ENCODE measurements at places on chromosomes 5 and 9.

DNA sequence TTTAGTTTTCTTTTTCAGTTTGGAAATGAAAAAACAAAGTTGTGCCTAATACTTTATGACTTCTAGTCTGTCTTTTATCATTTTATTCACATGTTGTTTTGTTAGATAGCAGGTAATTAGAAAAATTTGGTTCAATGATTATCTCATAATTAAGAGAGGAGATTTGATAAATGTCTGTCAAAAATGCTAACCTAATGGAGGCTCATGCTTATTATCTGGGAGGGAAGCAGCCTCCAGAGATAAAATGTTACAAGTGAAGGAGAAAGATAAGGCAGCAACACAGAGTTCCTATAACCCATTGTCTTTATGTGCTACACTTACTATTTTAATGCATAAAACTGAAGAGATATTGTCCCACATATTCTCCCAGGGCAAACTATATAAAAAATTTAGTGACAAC lies 53.5 kb downstream of the SLC27A6 start:
- DNase-seq = no peak

DNA sequence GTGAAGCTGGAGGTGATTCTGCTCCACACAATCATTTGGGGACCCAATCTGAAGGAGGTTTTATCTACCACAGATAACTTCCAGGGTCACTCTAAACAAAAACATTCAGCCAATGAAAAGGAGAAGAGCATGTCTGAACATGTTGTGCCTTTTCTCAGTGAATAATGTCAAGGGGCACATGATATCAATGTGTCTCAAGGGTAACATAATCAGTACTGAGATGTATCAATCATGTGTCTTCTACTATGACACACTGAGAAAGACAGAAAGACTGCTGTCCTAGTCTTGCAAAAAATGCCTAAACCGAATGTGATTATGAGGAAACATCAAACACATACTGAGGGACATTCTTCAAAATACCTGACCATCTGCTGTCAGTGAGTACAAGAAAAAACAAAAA lies 25.4 kb upstream of the RASA1 start:
- DNase-seq = no peak

DNA sequence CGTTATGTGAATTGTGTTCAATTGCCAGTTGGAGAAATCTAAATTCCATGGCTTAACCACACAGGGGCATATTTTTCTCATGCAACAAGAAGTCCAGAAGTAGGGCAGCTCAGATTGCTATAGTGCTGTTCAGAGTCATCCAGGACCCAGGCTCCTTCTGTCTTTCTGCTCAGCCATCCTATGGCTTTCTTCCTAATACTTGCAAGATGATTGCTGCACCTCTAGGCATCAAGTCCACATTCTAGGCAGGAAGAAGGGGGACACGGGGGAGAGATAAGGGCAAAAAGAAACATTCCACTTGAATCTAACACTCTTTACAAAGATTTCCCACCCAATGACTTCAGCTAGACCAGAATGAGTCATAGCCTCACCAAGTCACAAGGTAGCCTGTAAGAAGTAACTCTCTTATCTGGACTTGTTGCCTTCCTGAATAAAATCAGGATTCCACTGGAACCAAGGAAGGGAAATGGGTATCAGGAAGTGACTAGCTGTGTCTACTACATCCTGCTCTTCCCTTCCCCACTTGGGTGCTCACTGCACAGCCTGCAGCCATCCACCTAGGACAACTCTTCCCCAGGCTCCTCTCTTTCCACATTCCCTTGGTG lies 5.3 kb downstream of the ERAP2 start:
- DNase-seq = no peak

- peak; percentile 65 for DNase-seq
These were observed 1075.4 kb upstream of the C9orf72 start for GRCh38 chr9:28648723-28649122.

DNA sequence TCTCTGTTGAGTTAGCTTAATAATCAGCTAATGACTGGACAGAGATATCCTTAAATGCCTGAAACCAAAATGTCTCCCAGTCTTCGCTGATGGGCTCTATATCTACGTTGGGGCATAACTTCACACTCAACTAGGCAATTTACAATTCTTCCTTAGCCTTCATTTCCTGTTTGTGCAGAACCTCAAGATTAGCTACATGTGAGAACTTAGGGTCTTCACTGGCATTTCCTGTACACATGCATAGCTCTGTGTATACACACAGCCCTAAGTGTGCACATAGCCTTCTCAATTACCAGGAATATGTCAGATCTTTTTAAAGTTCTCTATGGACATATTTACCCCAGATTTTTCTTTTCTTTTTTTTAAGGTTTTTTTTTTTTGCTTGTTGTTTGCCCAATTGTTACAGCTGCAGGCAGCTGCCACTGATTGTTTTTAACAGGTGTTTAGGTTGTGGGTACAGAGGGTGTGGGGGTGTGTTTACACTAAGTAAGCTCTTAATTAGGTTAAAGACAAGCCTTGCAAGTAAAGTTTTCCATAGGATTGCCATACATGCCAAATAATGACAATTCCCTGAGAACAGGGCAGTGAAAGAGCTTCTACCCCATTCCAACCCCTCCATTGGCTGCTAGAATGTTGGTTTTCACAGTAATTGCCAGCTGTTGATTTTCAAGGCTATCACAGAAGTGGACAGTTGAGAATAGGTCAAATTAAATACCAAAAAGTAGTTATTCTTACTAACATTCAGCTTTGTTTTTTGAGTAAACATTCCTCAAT lies 441.0 kb downstream of the TLE4 start:
- no peak for DNase-seq

GRCh38 chr9:75197561-75197960 lies 109.2 kb downstream of the OSTF1 start:
- DNase-seq = peak; percentile 59

DNA sequence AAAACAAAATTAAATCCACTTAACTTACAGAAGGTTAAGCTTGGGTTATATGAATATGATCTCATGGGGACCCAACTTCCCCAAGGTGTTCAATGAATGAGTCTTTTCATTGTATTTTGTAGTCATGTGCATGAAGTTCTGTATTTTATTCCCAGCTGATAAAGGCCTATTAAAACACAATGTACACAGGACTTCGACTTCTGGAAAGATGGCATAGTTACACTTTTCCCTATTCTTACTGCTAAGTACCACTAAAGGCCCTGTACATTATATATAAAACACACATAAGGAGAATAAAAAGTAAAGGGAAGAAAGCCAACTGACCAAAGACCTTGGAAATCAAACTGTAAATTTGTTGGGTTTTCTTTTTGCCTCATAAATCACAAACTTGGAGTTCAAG lies 222.4 kb downstream of the SAXO1 start:
- DNase-seq = no peak

DNA sequence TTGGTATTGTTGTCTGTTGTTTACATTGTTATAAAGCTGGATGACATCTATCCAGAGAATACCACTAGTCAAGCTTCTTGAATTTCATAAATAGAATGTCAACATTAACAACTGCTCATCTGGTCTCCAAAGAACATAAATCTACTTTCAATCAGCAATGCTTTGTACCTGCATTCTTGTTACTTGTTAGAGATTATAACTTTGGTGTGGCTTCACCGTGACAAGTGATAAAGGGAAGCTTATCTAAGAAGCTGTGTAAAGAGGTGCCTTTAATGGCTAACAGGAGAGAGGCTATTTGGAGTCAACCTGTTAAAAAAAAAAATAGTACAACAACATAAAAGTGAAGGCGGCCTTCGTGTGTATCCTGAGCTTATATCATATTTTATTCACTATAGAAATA lies 41.8 kb downstream of the MUSK start:
- no peak for DNase-seq

DNA sequence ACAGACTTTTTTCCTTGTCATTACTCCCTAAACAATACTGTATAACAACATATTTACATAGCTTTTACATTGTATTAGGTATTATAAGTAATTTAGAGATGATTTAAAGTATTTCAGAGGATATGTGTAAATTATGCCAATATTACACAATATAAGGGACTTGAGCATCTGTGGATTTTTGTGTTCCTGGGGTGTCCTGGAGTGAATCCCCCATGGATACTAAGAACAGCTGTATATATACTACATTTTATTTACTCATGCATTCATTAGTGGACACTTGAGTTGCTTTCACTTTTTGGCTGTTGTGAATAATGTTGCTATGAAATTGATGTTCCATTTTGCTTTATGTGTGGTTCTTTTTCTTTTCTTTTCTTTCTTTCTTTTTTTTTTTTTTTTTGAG lies 348.8 kb downstream of the SH3GL2 start:
- no peak for DNase-seq

- no peak for DNase-seq
These were observed 97.3 kb upstream of the SPATA31C2 start for GRCh38 chr9:88235615-88236014.

GRCh38 chr9:127846443-127847177 lies 7.8 kb downstream of the ENG start:
- DNase-seq = no peak

DNA sequence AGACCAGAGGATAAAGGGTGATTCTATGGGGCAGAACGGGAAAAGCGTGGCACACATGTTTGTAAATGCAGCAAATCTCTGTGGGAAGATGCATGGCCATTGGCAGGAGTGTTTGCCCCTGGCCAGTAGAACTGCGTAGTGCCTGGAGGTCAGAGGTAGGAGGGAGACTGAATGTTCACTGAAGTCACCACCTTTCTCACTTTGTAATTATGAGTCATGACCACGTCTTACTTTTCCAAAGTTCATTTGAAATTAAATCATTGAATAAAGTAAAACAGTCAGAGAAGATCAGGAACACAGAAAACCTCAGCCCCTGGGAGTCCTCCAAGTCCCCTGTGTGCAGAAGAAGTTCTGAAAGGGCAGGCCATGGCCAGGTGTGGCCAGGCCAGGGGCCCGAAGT lies 4.6 kb downstream of the PTGES start:
- no peak for DNase-seq

GRCh38 chr9:127185181-127185580 lies 62.7 kb upstream of the ANGPTL2 start:
- DNase-seq = no peak

DNA sequence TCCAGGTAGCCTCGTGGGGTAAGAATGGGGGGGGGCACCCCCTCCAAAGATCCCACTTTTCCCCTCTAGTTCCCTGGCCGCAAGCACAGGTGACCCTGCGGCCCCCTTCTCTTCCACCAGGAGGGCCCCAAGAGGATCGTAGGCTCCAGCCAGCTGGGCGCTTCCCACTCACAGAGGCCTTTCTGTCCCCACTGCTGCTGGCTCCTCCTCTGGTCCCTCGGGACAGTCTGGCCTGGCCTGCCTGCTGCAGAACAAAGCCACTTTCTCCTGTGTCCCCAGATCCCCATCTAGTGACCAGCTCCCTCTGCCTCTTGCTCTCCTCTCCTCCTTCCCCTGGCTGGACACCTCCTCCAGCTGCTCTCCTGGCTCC lies 534 bp upstream of the SAPCD2 start:
- peak; percentile 83 for DNase-seq

DNA sequence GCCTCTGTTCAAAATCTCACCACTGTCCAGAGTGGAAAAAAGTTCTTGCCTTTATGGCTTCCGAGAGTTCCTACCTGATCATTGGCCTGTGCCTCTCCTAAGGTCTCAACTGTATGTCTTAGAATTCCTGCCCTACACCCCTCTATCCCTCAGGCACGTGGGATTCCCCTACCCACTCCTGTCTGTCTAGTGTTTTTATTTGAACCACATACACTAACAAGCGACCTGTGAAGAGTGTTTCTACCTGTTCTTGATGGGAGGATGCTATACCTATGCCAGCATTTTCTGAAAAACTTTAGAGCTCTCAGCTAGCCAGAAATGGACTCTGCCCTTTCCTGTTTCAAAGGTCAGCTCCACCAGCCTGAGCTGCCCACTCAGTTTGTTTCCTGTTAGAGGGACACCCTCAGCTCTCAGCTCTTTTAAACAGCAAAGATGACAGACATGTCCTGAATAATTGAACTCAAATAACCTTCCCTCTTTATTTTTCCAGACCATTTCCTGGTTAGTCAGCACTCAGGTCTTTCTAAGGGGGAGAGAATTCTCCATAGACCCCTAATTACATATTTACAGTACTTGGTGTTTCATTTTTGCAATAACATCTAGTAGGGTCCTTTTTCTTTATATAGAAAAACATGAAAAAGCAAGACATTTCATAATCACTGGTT lies 214.8 kb downstream of the AOPEP start:
- peak; percentile 50 for DNase-seq

DNA sequence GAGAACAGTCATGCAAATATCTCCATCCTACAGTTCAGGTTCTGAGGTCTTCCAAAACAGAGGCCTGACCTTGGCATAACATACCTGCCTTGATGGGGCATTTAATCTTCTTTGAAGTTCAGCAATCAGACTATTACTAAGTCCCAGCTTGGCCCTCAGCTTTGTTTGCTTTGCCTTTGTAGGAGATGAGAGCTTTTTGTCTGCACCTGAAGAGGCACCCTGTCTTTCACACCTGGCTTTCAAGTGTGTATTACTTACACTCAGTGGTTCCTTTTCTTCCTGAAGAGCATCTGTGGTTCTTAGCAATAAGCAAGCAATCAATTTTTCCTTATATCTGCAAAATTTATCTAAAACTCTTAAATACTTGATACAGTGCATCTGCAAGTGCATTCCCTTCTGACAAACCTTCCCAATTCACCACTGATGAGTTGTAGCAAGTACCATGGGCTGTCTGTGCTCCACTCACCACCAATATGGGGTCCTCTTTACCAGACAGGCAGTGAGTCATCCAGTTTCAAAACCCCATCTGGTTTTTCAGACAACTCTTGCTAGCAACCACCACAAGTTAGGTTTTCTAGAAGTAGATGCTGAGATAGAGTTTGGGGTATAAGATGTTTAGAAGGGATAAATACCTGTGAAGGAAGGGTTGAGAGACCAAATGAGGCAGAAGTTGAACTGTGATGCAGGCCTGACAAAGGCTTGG lies 100.2 kb downstream of the HINT1 start:
- no peak for DNase-seq

- DNase-seq = peak; percentile 65
These were observed 1.6 kb downstream of the CCNJL start for GRCh38 chr5:160310552-160311295.

DNA sequence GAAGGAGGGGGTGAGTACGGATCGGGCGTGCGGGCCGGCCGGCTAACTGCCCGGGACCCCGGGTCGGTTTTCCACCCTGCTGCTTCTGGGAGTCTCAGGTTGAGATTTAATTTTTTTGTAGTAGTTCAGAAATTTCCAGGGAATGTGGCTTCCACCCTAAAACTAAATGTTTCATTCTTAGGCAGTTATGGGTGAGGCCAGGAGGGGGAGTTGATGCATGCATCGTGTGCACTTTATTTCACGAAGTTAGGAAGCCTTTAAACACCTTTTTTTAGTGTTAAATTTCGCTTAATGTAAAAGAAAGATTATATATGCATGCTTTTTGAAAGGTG lies 905 bp downstream of the CDK9 start:
- DNase-seq = no peak

- DNase-seq = no peak
These were observed 129.6 kb upstream of the GRHPR start for GRCh38 chr9:37292896-37293295.

DNA sequence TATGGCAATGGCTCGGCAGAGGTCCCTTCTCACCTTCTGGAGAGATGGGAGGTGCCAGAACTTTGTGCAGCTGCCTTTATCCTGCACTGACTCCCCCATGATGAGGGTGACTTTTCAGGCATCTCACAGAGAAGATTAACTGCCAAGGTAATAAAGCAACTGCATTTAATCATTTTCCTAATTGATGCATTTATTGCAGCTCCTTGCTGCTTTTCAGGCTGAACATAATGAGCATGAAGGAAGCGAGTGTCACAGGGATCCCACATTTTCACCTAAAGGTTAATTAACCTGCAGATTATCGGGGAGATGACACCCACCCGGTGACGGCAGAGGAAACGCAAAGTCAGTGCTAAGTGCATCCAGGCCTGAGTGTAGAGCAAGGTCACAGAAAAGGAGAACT lies 154.3 kb downstream of the ICE1 start:
- DNase-seq = peak; percentile 57

GRCh38 chr5:14286007-14286406 lies 142.9 kb downstream of the TRIO start:
- DNase-seq = no peak
